Stimulated activated naive CD8-positive, alpha-beta T cell treated with anti-CD3 and anti-CD28 coated beads, Interleukin-15, amount 100 ng/mL, for 72 hours (primary cell): ENCODE measurements at places on chromosomes 3 and 15.

- DNase-seq, result no peak
Measured at GRCh38 chr3:13179181-13179580, 106.0 kb upstream of the IQSEC1 start.

DNA sequence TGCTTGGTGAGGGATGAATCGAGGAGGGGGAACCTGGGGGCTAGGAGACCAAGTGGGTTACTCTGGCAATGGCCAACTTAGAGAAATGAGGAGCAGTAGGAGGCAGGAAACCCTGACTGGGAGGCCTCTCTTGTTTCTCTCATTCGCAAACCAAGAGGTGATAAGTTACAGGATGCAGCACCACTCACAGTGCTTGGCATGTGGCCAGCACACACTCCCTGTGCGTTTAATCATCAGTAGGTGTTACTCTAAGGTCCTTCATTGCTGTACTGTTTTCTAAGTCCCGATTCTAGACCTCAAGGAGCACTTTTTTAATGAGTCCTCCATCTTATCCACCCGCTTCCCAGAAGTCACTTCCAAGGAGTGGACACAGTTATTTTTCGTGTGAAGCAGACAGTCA, 314.1 kb upstream of the TRIM42 start:
- no peak for DNase-seq

DNA sequence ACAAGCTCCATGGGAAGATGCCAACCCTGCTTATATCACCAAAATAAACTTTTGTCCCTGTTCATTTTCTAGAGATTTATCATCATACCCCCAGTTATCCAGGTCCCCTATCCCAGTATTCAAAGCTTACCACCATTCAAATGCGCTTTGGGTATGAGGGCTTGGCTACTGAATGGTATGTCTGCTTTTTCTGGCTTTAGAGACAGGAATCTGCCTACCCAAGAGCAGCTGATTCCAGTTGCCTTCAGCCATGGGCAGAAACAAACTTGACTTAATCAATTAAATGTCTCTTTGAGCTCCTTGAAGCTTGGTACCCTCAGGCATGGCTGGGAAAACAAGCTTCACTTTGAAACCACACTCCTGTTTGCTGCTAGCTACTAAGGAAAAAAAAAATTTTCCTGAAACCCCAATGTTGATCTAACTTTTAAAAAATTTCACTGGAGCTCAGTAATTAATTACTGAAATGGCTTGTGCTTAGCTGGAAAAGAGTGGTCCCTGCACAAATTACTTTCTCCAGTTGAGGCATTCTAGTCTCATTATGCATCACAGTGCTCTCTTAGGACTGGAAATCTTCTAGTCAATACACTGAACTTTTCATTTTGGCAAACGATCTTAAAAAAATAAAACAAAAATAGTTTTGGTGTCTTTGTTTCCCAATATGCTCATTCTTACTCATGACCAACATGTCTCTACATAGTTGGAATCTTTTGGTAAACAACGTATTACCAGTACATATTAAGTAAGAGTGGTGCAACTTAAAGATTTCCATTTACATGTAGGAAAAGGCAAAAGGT, 242.8 kb downstream of the DTWD1 start:
- DNase-seq, result no peak

DNA sequence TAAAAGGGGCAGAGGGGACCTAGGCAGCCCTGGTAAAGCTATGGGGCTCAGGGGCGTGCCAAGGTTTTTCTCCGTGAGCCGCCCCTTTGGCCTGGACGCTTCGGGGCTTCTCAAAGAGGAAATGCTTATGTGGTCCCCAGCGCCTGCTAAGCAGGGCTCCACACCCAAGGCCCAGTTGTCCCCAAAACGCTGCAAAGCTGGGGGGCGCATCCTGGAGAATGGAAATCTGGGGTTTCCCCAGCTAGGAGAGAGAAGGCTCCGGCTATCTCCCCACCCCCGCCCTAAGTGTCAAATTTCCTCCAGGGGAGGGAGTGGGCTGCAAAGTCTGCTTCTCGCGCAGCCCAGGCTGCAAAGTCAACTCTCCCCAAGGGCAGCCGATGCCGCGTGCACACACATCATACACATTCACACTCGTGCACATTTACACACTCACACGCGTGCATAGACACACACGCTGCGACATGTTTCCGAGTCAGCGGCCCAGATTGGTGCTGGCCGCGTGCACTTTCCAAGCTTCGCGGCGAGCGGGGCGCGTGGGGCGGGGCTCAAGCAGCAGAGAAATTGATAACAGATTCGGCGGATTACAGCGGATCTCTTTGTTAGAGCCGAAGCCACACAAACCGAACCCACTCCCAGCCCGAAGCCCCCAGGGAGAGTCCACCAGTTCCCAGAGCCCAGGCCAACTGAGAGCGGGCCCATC, 4.5 kb downstream of the WNT5A start:
- no peak for DNase-seq

GRCh38 chr15:85518979-85519761, 138.8 kb downstream of the AKAP13 start:
- DNase-seq, result no peak

DNA sequence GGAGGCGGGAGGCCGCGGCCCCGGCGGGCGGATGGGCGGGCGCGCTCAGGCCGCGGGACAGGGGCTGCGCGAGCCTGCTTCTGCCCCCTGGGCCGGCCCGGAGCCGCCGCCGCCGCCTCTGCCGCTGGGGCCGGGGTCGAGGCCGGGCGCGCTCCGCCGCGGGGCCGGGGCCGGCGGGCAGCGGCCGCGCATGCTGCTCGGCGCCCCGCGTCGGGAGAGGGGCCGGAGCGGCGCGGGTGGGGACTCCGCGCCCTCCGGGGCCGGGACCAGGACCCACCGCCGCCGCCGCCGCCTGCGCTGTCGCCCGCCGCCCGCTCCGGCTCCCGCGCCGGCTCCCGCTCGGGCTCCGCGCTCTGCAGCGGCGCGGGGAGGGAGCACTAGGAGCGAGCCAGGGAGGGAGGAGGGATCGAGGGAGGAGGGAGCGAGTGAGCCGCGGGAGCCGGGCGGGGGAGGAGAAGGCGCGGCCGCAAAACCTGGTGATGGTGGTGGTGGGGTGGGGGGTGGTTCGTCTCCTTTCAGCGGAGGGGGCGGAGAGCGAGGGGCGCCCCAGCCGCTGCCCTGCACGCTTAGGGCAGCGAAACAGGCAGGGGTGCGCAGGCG, at the start of gene LINGO1:
LINGO1 (minus strand) TSS at position 379 of the 600 bp plus-strand sequence. CDS start 597 bp downstream, outside the sequence.
- no peak for DNase-seq

DNA sequence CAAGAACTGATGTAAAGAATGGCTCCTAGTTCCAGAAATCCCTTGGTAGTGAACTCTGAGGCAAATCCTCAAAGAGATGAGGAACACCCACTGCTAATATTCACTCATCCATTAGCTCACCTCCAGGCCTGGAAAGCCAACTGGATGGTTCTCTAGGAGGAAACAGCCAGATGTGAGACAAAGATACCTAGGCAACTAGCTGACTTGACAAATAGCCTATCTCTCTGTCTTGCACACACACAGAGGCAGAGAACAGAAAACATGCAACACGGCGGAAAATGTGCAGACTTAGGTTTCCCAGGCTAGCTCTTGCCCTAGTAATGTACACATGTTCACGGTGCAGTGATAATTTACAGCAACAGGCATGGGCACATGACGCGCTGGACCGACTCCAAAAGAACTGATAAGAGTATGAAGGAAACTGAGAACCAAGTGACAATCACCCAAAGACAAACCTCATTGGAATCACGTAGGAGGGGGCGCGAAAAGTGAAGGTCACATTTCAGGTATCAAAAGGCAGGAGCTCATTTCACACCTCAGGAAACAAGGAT, 318.1 kb downstream of the FOXP1 start:
- no peak for DNase-seq

- DNase-seq, result no peak
Measured at GRCh38 chr15:30990446-30991254, 778 bp downstream of the MTMR10 start.

DNA sequence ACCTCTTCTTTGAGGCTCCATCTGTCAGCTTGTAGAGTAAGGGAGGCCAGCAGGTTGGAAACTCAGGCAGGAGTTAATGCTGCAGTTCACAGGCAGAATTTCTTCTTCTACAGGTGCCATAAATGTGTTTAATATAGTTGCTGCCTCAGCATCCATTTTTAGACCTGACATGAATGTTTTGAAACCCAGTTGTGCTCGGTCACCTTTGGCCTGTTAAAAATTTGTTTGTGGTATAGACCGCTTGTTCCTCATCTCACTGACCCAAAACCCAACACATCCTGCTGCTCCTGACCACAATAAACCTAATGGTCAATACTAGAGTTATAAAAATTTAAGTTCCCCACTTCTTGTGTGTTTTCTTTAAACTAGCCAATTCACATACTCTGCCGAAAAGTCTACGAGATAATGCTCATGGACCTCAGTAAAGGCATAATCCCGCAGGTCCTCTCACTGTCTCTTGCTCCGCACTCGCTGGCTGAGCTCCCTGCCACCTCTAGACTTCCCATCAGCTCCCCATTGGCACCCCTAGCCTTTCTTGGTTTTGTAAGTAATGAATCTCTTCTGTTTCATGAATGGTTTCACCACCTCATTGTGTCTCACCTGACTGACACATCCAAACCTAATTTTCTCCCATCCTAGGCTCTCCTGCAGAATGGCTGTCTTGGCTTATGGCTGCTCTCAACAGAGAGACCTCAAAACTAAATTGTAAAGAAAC, 138.5 kb upstream of the STRIT1 start:
- DNase-seq, result no peak

- no peak for DNase-seq
Measured at GRCh38 chr3:191143224-191143623, 55.8 kb upstream of the OSTN start.

GRCh38 chr3:54212723-54213122, 90.4 kb downstream of the CACNA2D3 start:
- DNase-seq, result no peak

- no peak for DNase-seq
Measured at GRCh38 chr3:170751899-170752293, 118.1 kb downstream of the RPL22L1 start.

DNA sequence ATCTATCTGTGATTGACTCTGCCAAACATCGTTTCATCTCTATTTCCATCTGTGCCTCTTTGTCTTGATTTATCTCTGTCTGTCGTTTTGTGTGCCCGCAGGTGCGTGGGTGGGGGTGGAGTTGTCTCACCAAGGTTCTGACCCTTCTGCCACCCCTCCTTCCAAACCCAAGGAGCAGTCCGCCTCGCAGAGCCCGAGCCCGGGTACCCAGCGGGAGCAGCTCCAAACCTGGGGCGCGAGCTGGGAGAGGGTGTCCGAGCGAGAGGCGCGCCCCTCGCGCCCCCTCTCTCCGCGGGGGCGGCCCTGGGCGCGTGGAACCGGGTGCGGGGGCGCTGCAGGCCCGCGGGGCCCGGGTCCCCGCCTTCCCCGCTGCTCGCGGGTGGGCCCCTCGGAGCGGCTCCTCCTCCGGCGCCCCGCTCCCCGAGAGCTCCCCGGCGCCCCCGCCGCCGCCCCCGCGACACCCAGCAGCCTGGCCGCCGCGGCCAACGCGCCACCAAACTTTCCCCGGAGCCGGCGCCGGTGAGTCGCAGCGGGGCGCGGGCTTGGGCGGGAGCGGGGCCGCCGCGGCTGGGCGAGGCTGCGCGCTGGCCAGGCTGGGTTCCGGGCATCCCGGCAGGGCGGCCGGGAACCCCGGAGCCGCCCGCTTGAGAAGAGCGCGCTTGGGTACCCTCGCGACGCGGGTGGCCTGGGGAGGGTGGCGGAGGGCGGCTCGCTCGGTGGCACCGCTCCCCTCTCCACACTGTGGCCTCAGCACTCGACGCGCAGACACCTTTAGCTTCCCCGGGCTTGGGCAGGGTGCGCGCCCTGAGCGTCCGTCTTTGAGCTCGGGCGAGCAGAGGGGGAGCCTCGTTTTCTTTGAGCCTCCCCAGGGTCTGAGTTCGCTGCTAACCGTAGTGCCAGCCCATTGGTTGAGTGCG, at the start of gene HRH1:
HRH1 (plus strand) TSS at position 458 of the 917 bp plus-strand sequence. CDS start 104,545 bp downstream, outside the sequence.
- DNase-seq, result no peak
